ENCODE measurements at places on chromosomes 3 and 15.

GRCh38 chr3:171282041-171282440 is 178.2 kb downstream of the TNIK start:
- DNase-seq, result no peak

DNA sequence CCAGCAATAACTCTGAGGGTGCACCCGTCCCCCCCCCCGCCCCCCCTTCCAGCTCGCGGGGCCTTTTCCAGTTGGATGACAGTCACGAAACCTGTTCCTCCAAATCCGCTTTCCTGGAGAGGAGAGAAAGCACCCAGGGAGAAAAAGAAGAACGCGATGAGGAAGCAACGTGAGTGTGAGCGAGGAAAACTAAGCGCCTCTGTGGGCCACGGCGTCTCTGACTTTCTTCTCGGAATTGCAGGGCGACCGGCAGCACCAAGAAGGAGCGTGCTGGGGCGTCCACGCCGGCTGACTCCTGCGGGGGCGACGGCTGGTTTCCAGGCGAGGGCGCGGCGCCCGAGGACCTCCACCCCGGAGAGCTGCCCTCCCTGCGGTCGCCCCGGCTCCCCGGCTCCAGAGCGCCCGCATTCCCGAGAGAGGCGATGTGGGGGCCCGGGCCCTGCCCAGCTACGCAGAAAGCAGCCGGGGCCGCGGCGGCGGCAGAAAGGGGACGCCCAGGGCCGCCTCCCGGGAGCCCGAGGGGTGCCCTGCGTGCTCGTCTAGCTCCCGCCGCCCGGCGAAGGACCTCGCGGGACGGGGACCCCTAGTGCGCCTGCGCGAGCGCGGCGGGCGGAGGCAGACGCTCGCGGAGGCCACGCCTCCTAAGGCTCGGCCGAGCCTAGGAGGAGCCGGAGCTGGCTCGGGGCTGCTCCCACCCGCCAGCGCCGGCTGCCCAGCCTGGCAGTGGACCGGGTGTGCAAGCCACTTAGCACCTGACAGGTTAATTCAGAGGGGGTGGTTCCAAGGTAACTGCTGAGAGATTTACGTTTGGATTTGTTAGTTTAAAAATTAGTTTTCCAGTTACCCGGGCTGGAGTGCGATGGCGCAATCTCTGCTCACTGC is 15.3 kb upstream of the ADIPOQ start:
- peak; percentile 88 for DNase-seq

DNA sequence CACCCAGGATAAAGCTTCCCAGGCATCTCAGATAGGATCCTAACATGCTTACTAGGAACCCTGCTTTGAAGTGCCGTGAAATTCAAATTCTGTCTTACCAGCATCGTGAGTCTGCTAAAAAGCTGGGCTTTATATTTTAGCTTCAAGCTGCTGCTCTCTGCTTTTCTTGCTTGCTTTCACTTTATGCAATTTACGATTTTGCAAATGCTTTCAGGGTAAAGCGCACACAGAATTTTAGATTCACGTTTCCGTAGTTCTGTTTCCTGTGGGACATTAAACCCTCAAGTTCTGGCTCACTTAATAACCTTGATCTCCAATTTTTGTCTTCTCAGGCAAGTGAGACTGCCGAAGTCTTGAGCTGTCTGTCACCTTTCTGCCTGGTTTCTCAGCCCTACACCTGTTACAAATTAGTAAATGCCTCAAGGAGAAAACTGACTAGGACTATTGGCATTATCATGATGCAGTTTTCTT is 170.5 kb upstream of the TGFBR2 start:
- DNase-seq, result no peak

DNA sequence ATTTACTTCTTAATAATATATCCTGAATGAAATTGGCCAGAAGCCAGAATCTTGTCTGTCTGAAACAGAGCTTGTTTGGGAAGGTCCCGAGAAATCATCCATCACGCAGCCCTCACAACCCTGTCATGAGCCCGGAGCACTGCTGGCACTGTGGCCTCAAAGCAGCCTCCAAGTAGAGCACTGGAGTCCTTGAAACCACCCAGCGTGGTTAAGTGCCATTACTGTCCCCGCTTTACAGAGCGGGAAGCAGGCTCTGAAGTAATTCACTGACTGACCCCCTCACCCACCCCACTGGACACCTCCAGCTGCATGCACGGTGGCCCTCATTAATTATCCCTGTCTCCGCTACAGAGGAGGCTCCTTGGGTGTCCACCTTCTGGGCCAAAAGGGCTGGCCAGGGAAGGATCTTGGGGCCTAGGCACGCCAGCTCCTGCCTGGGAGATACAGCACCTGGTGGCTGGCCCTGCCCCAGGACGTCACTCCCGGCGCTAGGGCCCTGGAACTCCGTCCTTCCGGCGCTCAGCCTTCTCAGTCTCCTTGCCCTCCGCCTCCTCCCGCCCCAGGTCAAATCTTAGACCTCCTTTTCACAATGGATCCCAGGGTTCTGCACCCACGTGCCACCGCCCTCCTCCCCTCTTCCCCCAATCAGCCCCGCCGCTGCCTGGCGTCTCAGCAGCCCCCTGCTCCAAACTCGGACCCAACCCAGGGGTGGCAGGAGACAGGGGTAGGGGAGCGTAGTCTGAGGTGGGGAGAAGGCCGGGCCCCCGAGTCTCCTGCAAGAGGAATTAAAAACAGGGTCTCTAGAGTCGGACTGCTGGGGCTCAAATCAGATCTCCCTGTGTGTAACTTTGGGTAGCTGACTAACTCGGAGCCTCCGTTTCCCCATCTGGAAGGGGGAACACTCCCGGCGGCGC is 1.1 kb downstream of the TKT start:
- DNase-seq, result no peak

DNA sequence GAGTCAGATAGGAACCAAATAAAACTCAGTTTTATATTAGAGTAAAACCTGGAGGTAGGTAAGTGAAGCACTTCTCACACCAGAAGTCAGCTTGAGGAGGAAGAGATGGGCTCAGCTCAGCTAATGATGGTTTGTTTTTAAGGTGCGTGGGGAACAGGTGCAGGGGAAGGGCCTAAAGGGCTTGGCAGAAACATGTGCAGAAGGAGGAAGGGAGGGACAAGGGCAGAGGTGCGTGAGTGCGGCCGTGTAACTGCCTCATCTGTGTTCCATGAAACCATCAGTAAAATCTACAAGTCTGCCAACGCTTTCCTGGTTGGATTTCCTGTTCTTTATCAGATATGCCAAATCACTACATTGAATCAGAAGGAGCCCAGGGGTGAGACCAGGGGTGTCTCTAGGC is 19.9 kb downstream of the FYCO1 start:
- no peak for DNase-seq

GRCh38 chr15:35329521-35329961 is 216.4 kb downstream of the DPH6 start:
- DNase-seq, result no peak

- DNase-seq, result no peak
These were observed 1028.7 kb downstream of the NTRK3 start for GRCh38 chr15:87227846-87228245.

DNA sequence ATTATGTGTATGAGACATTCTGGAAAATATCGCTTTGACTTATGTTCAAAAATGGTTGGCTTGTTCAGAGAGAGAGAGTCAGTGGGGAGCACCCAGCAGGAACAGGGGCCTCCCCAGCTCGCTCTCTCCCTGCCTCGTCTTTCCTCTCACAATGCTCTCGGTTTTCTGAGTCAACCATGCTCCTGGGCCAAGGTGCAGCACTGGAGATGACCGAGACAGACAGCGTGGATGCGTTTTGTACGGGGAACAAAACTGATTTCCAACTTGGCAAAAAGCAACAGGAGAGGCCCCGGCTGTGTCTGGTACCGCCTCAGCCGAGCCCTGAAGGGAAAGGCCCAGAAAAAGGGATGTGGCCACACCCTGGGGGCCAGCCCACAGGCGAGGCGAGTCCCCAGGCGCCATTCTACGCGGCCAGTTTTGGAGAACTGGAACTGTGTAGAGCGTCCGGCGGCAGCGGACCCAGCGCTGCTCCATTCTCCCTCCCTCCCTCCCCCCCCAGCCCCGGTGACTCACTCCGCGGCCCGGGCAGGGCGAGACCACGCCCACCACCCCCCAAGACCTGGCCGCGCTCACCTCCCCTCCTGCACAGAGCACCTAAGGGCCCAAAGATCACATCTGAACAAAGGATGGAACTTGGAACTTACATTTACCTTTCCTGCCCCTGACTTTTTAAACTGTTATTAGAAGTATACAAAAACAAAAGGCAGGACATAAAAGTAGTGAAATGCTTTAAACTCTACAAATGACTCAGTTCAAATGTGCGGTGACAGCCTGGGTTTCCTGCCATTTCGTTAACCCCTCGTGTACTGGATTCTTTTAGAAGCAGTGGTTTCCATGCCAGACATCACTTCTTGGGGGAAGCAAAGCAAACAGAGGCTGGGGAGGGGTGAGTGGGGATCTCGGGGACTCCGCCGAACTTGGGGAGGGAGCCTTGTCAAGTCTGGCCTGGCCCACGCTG is 12.7 kb downstream of the ATP10A start:
- no peak for DNase-seq

- no peak for DNase-seq
These were observed 170.6 kb downstream of the MINAR1 start for GRCh38 chr15:79602731-79603130.

DNA sequence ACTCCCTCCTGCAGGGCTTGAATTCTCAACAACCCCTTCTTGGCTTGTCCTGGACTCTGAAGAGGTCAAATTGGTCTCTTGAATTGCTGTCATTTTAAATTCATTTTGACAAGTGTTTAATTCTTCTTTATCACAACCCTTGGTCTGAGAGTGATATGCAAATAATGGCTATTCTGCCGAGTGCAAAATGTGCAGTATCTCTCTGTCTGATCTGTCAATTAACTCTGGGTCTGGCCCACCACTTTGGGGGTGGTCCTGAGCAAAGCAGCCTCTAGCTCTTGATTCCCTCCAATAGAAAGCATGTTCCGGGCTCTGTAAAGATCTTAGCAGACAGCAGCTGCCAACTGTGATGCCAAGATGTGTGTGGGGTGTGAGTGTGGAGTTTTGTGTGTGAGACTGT is 2.2 kb upstream of the IGDCC3 start:
- DNase-seq, result no peak

GRCh38 chr15:77869021-77869895 is 208.3 kb downstream of the TBC1D2B start:
- DNase-seq, result no peak

DNA sequence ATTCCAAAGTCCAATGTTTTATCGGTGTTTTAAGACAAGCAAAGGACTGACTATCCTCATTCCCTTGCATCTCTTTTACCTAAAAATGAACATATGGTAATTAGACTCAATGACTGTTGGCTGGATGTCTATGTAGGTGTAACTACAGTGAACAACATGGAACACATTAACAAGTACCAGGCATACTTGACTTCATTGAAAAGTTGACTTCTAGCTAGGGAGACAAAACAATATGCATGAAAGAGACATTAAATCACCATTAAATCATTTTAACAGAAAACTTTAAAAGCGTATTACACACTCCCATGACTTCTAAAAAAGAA is 34.3 kb upstream of the ANPEP start:
- DNase-seq, result no peak

DNA sequence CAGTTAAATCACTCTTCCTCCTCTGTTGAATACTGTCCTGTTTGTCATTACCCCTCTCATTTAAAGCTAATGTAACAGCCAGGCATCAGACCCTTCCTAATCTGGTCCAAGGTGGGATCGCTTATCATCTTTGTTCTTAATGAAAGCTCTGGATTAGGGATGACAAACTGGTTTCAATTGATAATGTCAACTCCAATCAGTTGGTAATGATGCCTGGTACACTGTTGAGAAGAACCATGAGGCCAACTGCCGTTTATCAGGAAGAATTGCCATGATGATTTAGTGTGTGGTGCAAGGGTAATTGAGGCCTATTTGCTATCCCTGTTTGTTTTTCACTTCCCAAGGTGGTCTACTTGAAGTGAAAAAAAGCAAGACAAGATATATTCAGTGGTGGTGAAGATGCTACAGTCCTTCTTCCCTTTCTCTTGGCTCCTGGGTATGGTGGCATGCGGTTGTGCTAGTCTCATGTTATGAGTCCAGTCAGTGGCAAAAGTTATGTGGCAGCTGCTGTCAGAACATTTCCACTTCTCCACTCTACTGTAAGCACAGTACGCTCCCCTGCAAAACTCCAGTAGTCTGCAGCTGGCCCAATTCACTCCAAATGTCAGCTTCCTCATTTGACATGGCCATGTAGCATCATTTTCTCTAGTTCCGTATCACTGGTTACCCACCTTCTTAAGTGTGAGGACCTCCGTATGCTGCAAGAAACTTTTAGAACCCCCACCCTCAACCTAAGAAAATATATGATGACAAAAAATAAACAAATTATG is 72.5 kb downstream of the MORC1 start:
- DNase-seq, result no peak

DNA sequence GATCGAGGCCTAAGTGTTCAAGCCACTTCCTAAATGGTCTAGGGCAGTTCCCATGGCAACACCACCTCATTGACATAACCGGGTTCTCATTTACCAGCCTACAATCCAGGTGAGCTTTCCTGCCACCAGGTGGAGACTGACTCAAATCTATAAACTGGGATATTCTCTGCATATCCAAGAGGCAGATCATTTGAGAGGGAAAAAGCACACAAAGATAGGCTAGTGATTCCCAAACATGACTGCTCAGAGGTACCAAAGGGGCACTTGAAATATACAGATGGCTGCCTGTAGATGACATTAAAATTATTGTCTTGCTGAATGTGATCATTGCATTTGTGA is 141.3 kb upstream of the PROK2 start:
- peak; percentile 2 for DNase-seq

DNA sequence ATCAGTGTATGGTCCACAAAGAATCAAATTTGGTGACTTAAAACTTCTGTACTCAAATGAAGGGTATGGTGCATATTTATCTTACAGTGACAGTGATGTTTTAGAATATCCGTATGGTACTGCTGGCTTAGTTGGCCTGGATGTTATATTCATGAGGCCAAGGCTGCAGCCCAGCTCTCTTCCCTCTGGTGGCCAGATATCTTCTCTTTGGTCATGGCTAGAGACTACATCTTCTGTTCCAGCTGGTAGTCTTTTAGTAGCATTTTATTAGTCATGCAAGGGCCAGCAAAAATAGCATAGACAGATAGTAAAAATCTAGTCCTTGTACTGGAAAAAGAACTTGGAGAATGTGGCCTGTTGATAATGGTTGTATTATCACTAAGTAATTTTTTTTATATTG is 124.0 kb upstream of the ROPN1 start:
- DNase-seq, result no peak

- no peak for DNase-seq
These were observed 71.4 kb downstream of the TAFA4 start for GRCh38 chr3:68860916-68861315.

GRCh38 chr3:52297242-52298148 is 9.9 kb downstream of the GLYCTK start:
- no peak for DNase-seq

GRCh38 chr3:158631981-158632380 is 12.3 kb upstream of the GFM1 start:
- no peak for DNase-seq

DNA sequence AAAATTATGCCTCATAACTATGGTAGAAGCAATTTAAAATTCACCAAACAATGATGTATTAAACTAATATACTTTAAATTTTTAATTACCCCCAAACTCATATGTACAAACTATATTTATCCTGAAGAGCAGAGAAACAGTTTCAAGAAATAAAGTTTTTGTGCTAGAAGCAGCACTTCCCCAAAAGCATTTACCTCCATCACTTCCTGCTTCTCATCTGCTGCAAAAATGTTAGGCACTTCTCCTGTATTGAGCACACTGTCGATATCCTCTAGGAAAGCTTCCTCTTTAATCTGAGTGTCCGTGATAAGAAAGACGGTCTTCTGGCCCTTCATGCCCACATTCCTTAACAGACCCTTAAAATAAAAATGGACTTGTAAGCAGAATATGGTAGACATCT is 101.5 kb upstream of the ASB14 start:
- DNase-seq, result no peak

All from NCI-H1930 (cell line).